ENCODE measurements at places on chromosomes 1 and 21.

GRCh38 chr1:208036106-208036808 lies 125.3 kb upstream of the CD34 start:
- no peak for DNase-seq

DNA sequence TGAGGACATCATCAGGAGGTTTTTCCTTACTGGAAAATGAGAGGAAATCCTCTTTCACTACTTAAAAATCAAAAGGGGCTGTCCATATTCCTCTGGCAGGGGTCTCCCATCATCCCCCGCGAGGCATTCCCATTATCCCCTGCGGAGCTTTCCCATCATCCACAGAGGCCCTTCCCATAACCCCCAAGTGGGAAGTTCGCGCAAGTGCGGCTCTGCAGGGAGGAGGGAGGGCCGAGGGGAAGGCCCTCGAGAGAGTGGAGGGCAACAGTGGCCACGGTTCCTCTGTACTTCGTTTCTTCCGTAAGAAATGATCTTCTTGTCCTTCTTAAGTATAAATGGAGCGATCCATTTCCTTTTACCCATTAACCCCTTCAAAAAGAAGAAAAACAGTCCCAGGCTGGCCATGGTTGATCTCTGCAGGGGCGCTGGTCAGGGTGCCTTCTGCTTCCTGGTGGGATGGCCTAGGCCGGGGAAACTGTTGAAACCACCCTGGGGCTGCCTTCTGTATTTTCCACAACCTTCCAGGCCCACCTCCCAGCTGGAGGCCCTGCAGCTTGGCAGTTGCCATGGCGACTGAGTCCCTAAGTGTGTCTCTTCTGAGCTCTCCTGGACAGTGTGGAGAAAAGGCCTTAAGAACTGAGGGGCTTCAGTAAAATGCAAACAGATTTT lies 3.6 kb upstream of the RSPH1 start:
- no peak for DNase-seq

- DNase-seq = no peak
Observed at GRCh38 chr1:51329443-51330325, 678 bp downstream of the TTC39A start.

- DNase-seq = no peak
Observed at GRCh38 chr1:29541631-29542030, 305.3 kb downstream of the PTPRU start.

- no peak for DNase-seq
Observed at GRCh38 chr1:107010582-107010981, 45.9 kb upstream of the PRMT6 start.

DNA sequence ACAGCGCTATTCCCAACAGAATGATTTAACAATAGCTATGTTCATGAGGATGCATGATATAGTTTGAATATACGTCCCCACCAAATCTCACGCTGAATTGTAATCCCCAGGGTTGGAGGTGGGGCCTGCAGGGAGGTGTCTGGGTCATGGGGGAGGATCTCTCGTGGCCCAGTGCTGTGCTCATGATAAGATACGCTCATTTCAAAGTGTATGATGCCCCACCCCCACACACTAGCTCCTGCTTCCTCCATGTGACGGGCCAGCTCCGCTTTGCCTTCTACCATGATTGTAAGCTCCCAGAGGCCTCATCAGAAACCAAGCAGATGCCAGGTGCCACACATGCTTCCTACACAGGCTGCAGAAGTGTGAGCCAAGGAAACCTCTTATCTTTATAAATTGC lies 93.6 kb downstream of the SMYD3 start:
- DNase-seq = no peak

DNA sequence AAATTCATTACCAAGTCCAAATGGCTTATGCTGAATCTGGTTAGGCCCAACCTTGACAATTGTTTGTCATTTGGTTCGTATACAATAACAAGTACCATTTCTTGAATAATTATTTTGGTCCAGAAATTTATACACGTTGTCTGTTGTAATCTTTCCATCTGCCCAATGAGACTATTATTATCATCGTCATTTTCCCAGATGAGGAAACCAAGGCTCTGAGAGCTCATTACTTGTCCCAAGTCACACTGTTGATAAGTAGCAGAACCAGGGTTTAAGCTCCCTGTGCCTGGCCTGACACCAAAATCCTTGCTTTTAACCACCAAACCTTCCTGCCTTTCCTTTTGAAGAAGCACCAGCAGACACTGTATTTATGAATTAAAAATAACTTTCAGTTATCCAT lies 81.3 kb downstream of the RGS2 start:
- no peak for DNase-seq

- DNase-seq = no peak
Observed at GRCh38 chr1:71770121-71770520, 512.2 kb downstream of the NEGR1 start.

GRCh38 chr1:206705191-206705590 lies 20.5 kb downstream of the MAPKAPK2 start:
- DNase-seq = no peak

All from H54 (cell line).